Prostate gland (tissue), 2 donors: ENCODE measurements at places on chromosomes 13 and 19. TPM values are rescaled to one million over a fixed set of nuclear protein-coding genes. Genes with fewer than 3 reads are reported as not detected.

DNA sequence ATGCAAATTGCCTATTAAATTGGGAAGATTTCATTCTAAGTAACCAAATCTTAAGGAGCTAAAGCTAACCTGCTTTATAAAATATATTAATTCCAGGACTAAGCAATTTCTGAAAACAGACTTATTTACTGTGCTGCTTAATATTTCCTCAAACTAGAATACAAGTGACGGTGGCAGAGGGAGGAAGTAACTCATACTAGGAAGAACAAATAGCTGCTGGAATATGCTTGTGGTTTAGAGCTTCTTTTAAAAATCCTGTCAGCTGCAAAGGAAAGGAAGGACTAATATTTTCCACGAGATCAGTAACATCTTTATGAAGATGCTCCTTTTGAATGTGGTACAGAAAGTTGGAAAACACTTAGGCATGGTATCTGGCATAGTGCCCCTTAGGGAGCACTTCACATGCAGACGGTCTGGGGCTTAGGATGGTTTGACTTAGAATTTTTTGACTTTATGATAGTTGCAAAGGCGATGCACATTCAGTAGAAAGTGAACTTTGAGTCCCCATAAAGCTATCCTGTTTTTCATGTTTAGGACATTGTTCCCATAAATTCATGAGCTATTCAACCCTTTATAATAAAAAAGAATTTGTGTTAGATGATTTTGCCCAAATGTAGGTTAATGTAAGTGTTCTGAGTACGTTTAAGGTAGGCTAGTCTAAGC is 3.4 kb upstream of the HNRNPA1L2 start:
- no peak overlapping the region for H3K4me3 ChIP-seq
- no peaks in the 10 kb centered on the region for H3K4me1 ChIP-seq
- no peak for DNase-seq
- no peaks in the 10 kb centered on the region for H3K36me3 ChIP-seq

The MBD3L1 gene
- not detected for total RNA-seq

DNA sequence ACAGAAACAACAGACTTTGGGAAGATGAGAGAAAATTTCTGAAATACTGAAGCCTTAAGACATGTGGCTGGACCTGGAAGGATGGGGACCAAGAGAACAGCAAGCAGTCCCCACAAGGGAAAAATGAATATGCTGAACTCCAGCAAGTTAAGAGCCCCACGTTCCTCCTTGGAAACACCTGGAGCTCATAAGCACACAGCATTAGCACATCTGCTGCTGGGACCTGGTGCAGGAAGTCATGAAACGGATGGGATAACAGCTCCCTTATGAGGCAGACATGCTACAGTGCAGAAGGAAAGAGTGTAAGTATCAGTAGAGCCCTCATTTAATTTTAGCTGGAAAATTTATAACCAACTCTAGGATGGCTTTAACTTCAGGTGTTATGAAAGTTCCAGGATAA is 67.3 kb downstream of the SLC15A1 start:
- H3K27me3 ChIP-seq = no peaks in the 10 kb centered on the region
- no peaks in the 10 kb centered on the region for H3K4me1 ChIP-seq
- no peak overlapping the region for H3K4me3 ChIP-seq

The CCL25 gene
- total RNA-seq = not detected

DNA sequence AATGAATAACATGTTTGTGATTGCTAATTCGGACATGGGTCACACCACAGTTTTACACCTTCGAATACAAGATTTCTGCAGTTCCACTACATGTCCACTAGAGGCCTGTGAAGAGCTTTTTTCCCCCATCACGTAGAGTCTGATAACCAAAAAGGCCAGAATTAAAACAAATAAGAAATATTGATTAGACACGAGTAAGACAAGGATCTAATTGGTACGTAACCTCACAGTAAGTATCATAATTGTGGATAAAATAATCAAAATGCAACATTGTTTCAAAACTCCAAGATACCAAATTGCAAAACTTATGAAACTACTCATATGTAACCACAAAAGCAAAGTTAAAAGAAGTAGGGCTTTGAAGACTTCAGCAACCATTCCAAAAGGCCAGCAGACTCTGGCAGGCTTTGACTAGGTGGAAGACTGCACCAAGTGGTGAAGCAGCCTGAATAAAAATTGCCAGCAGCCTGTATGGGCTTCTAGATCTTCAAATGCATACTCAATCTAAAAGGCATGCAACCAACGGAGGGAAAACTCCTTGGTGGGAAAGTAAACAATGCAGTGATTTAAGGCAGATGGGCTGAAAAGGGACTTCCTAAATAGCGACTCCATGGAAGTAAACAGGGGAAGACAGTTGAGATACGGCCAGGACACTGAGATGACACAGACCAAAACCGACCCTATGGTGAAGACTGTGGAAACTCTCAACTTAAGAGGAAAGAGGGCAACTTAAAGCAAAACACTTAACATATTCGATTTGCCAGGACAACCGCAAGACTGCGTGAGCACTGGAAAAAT is 56.7 kb downstream of the STARD13 start:
- peaks cover 6% of the 10 kb centered on the region for H3K4me1 ChIP-seq
- no peaks in the 10 kb centered on the region for H3K36me3 ChIP-seq
- no peak overlapping the region for H3K4me3 ChIP-seq
- H3K27ac ChIP-seq = peak overlapping the region; percentile 49
- no peak for DNase-seq

GRCh38 chr19:46776927-46777911 is 11.2 kb downstream of the SLC1A5 start:
- no peaks in the 10 kb centered on the region for H3K4me1 ChIP-seq
- H3K4me3 ChIP-seq = no peak overlapping the region
- DNase-seq = no peak
- no peaks in the 10 kb centered on the region for H3K27me3 ChIP-seq
- H3K36me3 ChIP-seq = peaks cover 24% of the 10 kb centered on the region

The STK11 gene
- 75.1 TPM for total RNA-seq

The LILRB5 gene
- 1.5 TPM for total RNA-seq

The IRGC gene
- 15.7 TPM for total RNA-seq

The CEACAM7 gene
- total RNA-seq = not detected

DNA sequence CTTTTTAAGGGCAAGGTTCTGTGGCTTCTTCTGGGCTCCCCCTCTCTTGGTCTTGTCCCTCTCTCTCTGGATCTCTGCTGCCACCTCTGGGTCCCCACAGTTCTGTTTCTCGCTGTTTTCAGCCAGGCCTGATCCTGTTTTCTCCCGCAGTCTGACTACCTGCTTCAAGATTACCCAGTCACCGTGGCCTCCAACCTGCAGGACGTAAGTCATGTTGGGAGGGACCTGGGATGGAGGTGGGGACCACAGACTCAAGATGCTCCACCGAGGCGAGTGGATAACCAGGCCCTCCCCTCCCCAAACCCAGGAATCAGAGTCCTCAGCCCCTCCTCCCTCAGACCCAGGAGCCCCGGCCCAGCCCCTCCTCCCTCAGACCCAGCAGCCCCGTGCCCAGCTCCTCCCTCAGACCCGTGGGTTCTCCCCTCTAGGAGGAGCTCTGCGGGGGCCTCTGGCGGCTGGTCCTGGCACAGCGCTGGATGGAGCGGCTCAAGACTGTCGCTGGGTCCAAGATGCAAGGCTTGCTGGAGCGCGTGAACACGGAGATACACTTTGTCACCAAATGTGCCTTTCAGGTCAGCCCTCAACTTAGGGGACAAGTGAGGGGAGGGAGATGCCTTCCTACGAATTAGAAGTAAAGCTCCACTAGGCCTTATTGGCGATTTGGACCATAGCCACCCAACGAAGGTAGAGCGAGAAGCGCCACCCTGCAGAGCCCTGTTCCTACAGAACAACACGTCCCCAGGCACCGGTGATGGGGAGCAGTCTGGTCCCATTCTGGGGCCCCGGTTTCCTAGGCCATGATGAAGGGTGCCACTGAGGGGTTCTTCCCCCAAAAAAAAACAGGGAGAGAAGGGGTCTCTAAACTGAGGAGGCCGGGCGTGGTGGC is 2.2 kb downstream of the FLT3LG start:
- DNase-seq = no peak
- H3K36me3 ChIP-seq = no peaks in the 10 kb centered on the region
- H3K27me3 ChIP-seq = no peaks in the 10 kb centered on the region
- H3K4me3 ChIP-seq = no peak overlapping the region

- no peaks in the 10 kb centered on the region for H3K27me3 ChIP-seq
- H3K36me3 ChIP-seq = no peaks in the 10 kb centered on the region
- peak; percentile 85 for DNase-seq
- H3K27ac ChIP-seq = peak overlapping the region; percentile 79
- no peaks in the 10 kb centered on the region for H3K4me1 ChIP-seq
- H3K4me3 ChIP-seq = peak overlapping the region; percentile 56
These were observed 14.1 kb upstream of the TNFSF9 start for GRCh38 chr19:6516659-6517291.

DNA sequence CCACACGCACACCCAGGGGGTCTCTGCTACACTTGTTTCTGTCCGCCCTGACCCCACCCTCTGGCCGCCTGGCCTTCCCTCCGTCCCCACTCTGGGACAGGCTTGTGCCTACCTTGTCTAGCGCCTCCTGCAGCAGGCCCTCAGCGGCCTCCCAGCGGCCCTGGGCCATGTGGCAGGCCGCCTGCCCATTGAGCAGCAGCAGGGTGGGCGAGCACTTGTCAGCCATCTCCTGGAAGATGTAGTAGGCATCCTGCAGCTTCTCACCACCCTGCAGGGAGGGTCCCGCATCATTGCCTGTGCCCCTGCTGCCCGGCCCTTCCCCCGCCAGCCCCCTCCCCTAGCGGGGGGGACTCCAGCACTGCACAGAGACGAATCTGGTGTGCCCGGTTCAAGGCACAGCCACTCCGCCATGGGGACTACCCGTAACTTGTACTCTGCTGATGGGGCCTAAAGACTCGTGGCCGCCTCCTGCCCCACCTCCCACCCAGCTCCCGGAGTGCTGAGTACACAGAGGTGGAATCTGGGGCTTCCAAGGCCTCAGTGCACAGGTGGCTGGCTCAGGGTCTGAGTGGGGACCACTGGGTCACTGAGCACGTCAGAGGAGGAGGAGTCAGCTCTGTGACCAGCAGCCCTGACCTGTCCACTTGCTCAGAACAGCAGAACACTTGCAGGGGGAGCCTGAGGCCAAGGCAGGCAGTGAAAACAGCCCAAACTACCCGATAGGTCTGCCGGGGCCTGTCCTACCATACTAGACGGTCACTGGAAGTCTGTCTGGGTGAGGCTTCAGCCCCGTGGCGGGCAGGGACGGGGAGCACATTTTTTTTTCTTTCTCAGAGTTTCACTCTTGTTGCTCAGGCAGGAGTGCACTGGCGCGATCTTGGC is 7.4 kb upstream of the CERS1 start:
- H3K36me3 ChIP-seq = peaks cover 10% of the 10 kb centered on the region
- no peaks in the 10 kb centered on the region for H3K4me1 ChIP-seq
- no peak overlapping the region for H3K4me3 ChIP-seq
- no peak overlapping the region for H3K27ac ChIP-seq
- no peaks in the 10 kb centered on the region for H3K27me3 ChIP-seq

DNA sequence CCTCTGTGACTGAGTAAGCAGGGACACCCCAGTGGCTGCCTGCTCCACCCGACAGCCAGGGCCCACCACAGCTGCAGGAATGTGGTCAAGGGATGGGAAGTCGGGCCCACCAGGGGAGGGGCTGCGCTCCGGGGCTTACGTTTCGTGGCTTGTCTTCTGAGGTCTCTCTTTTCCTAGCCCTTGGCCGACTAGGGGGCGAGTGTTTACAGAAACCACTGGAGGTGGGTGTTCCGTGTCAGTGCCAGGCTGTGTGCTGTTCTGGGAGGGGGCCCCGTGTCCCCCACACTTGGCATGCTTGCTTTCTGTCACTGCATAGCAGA is 4.5 kb downstream of the ADAT3 start:
- no peak for DNase-seq
- no peak overlapping the region for H3K4me3 ChIP-seq

GRCh38 chr13:20654156-20654555 is 49.3 kb upstream of the IL17D start:
- H3K4me3 ChIP-seq = no peak overlapping the region
- no peak overlapping the region for H3K27ac ChIP-seq
- H3K27me3 ChIP-seq = no peaks in the 10 kb centered on the region
- no peaks in the 10 kb centered on the region for H3K36me3 ChIP-seq
- no peaks in the 10 kb centered on the region for H3K4me1 ChIP-seq

- H3K27me3 ChIP-seq = no peaks in the 10 kb centered on the region
- peak overlapping the region; percentile 80 for H3K27ac ChIP-seq
- peak overlapping the region; percentile 79 for H3K4me3 ChIP-seq
- no peaks in the 10 kb centered on the region for H3K4me1 ChIP-seq
These were observed 301 bp upstream of the ZNF610 start for GRCh38 chr19:52335768-52336116.

The BRME1 gene
- total RNA-seq = 2.0 TPM

DNA sequence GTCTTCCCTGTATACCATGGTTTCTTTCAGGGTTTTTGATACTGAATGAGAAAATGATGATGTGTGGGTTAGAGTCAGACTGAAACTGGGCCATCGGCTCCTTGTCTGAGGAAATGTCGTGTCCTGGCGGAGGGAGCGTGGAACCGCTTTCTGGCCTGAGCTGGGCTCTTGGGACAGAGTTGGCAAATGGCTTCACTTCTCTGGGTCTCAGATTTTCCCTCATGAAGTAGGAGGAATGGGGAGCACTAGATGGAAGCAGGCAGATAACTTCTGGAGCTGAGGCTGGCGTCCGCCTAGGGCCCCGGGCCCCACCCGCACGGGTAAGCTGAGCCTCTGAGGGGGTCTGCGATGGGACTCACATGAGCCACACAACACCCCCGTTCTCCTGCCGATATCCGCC is 133.3 kb upstream of the WASF3 start:
- no peak for DNase-seq
- H3K4me1 ChIP-seq = no peaks in the 10 kb centered on the region
- H3K27ac ChIP-seq = peak overlapping the region; percentile 10
- H3K36me3 ChIP-seq = no peaks in the 10 kb centered on the region
- no peak overlapping the region for H3K4me3 ChIP-seq
- no peaks in the 10 kb centered on the region for H3K27me3 ChIP-seq
